ENCODE measurements at places on chromosomes 6 and 20.

DNA sequence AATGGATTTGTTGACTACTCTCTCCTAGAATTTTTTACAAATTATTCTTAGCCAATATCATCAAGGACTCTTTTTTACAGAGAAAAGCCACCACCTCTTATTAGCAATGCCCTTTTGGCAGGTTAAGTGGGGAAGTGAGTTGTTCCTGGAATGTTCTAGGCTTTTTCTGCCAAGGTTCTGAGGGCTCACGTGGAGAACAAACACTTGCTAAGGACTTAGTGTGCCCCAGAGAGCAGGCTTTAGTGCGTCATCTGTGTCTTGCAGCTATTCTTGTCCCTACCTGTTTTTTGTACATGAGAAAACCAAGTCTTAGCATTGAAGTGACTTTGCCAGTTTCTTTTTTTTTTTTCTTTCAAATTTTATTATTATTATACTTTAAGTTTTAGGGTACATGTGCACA, 33.5 kb downstream of the CFAP61 start:
- DNase-seq: no peak

DNA sequence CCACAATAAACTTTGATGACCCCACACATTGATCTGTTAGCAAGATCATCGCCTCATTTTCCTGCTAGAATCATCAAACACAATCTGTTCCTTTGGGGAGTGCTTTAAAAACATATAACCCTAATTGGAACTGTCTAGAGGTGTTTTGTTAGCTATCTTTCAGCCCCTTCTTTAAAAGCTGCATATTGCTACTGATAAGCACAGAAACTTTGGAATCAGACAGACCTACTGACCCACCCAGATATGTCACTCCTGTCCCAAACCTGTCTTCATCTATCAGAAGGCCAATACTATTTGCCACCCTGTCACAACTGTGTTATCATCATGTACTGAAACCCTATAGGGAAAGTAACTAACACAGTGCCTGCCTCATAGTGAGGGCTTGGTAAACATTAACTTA, 172.4 kb upstream of the SASH1 start:
- no peak for DNase-seq

DNA sequence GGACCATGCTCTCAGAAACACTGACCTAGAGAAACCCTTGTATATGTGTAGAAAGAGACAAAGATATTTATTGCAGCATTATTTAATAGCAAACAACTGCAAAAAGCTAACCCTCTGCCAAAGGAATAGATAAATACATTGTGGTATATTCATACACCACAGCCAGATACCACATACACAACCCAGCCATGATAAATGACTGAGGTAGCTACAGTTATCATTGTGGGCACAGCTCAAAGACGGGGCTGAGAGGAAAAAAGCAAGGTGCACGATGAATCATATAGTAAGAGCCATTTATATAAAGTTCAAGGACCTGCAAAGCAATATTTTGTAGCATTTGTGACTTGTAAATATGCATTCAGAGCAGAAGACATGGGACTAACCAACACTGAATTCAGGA, 30.8 kb downstream of the RSPO4 start:
- no peak for DNase-seq

- no peak for DNase-seq
Measured at GRCh38 chr6:107647439-107647948, 157.6 kb downstream of the SOBP start.

DNA sequence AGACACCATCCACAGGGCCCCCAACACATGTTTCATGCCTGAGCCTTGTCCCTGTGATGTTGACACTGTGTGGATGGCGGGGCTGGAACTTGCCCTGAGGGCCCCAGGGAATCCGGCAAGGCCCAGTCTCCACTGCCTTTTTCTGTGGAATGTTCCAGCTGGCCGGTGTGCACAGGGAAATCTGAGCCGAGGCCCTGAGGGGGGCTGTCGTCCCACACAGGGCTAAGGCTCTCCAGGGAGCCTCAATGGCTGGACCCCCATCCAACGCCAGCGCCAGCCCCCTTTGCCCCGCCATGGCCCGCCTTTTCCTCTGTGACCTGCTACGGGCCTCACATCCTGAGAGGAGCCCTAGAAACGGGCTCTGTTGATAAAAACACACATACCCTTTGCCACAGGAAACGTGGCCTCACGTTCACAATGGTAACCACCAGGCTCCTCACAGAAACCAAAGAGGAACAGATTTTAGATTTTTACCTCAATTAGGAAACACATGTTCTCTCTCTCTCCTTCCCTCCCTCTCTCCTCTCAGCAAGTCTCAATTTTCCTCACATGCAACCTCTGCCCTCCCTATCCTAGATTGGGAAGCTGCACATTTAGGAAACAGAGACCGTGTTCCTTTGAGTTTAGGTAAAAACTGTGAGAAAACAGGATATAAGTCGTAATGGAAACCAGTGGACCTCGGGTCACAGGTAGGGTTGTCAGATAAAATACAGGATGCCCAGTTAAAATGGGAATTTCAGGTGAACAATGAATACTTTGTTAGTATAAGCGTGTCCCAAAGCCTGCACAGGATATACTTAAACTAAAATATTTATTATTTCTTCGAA, 13.7 kb upstream of the ZNF831 start:
- DNase-seq: no peak

DNA sequence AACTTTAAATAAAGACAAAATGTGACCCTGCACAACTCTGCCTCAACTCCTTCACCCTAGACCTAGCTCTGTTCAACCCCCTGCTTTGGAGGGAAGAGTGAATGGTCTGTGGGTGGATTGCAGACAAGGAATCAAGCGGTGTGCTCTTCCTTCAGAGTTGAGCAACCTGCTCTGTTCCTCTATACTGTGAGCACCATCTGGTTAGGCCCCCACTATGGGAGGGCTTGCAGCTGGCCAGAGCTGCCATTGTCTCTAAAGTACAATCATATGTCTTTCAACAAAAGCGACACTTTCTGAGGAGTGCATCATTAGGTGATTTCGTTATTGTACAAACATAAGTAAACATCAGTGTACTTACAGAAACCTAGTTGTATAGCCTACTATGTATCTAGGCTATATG, 406.1 kb upstream of the MARCKS start:
- no peak for DNase-seq

DNA sequence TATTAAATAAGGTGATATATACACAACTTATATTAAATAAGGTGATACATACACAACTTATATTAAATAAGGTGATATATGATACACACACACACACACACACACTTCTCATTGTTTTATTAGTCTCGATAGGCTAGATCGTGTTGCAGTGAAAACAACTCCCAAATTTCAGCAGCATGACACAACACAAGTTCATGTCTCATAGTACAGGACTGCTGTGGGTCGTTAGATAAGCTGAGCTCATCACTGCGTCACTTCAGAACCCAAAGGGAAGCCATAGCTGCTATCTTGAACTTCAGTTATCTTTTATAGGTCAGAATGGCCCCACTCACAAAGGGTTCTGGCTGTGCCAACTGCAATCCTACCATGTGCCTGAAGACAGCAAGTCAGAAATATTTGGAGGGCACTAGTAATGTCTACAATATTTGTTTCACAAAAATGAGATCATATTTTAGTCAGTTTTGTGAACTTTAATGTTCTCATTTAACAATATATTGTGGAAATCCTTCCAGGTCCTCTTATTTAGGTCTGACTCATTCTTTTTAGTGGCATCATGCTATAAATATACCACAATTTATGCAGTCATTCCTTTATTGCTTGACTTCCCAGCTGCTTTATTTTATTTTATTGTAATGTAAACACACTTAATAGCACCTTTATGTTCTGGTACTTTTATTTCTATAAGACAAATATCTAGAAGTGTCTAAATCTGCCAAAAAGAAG, 290.2 kb downstream of the PHACTR1 start:
- DNase-seq: no peak

GRCh38 chr6:15017261-15017660, 228.6 kb upstream of the JARID2 start:
- DNase-seq: no peak

GRCh38 chr6:85134172-85134571, 315.7 kb upstream of the NT5E start:
- no peak for DNase-seq

DNA sequence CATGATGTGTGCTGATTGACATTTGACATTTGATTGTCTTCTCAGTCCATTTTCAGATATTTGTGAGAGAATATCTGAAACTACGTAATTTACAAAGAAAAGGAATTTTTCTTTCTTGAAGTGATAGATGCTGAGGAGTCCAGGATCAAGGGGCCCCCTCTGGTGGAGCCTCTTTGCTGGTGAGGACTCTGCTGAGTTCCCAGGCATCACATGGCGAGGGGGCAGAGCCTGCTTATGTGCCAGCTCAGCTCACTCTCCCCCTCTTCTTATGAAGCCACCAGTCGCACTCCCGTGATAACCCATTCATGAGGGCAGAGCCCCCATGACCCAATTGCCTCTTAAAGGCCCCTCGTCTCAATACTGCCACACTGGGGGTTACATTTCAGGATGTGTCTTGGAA, 91.3 kb downstream of the RPP40 start:
- DNase-seq: no peak

GRCh38 chr20:34302312-34302722, 838 bp downstream of the AHCY start:
- no peak for DNase-seq

DNA sequence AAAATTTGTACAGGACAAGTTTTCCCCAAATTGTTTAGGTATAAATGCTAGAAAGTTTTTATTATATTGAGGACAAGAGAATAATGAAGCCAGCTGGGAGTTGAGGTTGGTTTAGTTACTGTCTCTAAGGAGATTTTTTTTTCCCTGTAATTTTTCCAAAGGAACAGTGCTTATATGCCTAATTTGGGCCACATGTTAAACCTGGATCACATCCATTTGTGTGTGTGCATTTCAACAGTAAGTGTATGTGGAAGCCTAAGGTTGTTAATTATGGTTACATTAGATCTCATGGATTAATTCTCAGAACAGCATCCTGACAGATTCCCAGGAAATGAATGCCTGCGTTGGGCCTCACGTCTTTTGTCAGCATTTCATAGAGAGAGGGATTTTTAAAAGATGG, 4.5 kb downstream of the IGF2R start:
- DNase-seq: no peak

GRCh38 chr6:156017838-156018237, 562.2 kb upstream of the NOX3 start:
- DNase-seq: no peak

- DNase-seq: no peak
Measured at GRCh38 chr20:8602389-8603116, 466.3 kb upstream of the PLCB4 start.

GRCh38 chr6:107080036-107080435, 35.3 kb downstream of the BEND3 start:
- DNase-seq: no peak

DNA sequence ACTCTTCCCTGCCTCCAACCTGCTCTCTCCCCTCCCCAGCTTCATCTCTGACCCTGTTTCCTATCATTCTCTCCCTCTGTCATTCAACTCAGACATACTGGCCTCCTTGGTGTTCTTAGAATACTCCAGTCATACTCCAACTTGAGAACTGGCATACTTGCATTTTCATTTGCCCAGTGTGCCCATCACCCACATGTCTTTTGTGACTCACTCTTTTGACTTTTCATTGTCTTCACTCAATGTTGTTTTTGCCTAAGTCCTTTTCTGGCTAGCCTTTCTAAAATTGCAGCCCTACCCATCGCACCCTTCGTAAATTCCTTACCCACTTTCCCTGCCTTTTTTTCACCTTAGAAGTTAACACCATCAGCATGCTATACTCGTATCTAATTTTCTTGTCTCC, 77.0 kb upstream of the CD2AP start:
- no peak for DNase-seq
